ENCODE measurements at places on chromosomes 11 and 22. TPM values are rescaled to one million over a fixed set of nuclear protein-coding genes. Genes with fewer than 3 reads are reported as not detected.

DNA sequence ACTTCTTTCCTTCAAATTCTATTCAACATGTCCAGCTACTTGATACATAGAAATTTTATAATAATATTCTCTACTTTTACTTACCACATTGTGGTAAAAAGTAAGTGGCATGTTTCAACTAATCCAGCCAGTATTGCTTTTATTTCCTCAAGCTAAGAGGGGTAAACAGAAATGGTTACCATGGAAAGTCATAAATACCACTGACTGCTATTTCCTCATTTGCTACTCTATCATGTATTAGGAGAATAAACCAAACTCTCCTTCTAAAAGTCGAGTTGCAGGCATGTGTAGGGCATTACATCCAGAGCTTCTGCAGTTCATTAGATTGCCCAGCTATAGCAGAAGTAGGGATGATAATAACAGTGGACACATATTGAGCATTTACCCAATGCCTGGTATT lies 208.4 kb downstream of the MAML2 start:
- no peaks in the 10 kb centered on the region for H3K27me3 ChIP-seq
- H3K36me3 ChIP-seq: no peaks in the 10 kb centered on the region
- DNase-seq: no peak
- peak overlapping the region; percentile 3 for H3K27ac ChIP-seq

GRCh38 chr22:36998620-36999351 lies 20.5 kb downstream of the TST start:
- H3K4me3 ChIP-seq: no peak overlapping the region
- no peaks in the 10 kb centered on the region for H3K4me1 ChIP-seq
- no peaks in the 10 kb centered on the region for H3K27me3 ChIP-seq

GRCh38 chr11:112363527-112363926 lies 102.9 kb upstream of the PLET1 start:
- no peaks in the 10 kb centered on the region for H3K27me3 ChIP-seq
- no peaks in the 10 kb centered on the region for H3K4me1 ChIP-seq
- DNase-seq: no peak
- H3K4me3 ChIP-seq: no peak overlapping the region
- H3K27ac ChIP-seq: no peak overlapping the region
- no peaks in the 10 kb centered on the region for H3K36me3 ChIP-seq

DNA sequence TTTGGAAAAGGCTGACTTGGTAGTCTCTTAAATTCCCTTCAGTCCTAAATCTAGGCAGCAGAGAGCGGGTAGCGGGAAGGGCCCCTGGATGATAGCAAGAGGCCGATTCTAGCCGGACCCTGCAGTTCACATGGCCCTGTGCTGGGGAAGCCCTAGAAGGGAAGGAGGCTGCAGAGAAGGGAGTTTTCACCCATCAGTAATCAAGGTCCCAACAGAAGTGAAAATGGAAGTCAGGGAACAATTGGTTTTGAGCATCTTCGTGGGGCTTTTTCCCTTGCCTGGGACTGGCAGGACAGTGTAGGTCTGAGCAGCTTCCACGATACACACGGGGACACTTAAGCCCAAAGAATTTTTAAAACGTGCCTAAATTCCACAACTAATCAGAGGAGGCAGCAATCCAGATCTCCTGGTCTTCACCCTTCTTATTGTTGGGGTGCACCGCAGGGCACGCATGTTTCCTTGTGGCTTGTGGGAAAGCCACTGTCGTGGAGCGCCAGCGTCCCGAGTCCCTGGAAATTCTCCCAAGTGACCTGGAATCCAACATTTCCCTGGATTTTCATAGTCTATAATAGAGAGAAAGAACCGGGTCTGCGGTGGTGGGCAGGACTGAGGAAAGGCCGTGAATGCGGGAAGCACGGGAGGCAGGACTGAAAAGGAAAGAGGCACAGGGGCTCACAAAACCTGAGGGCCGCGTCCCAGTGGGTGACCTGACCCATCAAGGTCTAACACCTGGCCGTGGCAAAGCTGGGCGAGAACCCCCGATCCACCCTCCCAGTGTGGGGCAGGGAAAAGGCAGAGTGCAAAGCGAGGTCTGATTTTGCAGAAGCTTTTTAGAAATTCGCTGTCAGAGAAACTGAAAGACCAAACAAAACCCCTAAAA lies 846 bp upstream of the OAF start:
- H3K27me3 ChIP-seq: no peaks in the 10 kb centered on the region
- H3K36me3 ChIP-seq: no peaks in the 10 kb centered on the region
- peak; percentile 71 for DNase-seq
- peak overlapping the region; percentile 69 for H3K27ac ChIP-seq

- no peak overlapping the region for H3K4me3 ChIP-seq
- H3K36me3 ChIP-seq: no peaks in the 10 kb centered on the region
- no peak overlapping the region for H3K27ac ChIP-seq
- DNase-seq: no peak
Measured at GRCh38 chr11:93801366-93801765, 17.3 kb downstream of the MED17 start.

- peak overlapping the region; percentile 47 for H3K4me3 ChIP-seq
- H3K27me3 ChIP-seq: peaks cover 29% of the 10 kb centered on the region
- no peaks in the 10 kb centered on the region for H3K36me3 ChIP-seq
- peak; percentile 48 for DNase-seq
Measured at GRCh38 chr11:17734986-17735817, 621 bp downstream of the KCNC1 start.

The PGA5 gene
- total RNA-seq: 0.42 TPM

The SLC7A4 gene
- total RNA-seq: 0.31 TPM

The KRTAP5-10 gene
- not detected for total RNA-seq

Measured in heart left ventricle (tissue), 16 donors.